ENCODE measurements at places on chromosomes 5 and 9.

- H3K4me1 ChIP-seq = 0 out of 2 replicates have a peak, but pooled peaks cover 1% of the 10 kb centered on the region
- no peak overlapping the region for H3K27ac ChIP-seq
These were observed 2.0 kb upstream of the ROR2 start for GRCh38 chr9:91951944-91952520.

DNA sequence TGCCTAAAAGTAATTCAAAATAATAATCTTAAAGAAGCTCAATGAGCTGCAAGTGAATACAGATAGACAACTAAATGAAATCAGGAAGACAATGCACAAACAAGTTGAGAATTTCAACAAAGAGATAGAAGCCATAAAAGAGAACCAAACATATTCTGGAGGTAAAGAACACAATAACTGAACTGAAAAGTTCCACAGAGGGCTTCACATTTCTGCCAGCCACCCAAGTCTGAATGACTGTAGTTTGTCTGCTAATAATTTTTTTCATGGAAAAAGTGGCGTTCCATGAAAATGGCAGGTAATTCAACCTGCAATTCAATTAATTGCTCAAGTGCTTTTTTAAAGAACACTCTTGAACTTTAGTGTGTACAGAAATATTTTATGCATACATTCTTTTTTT is 251.3 kb downstream of the KDM4C start:
- no peak overlapping the region for H3K4me3 ChIP-seq
- no peak for DNase-seq
- H3K27me3 ChIP-seq = no peaks in the 10 kb centered on the region
- no peak overlapping the region for H3K27ac ChIP-seq

GRCh38 chr5:10612251-10612650 is 48.4 kb downstream of the ANKRD33B start:
- no peaks in the 10 kb centered on the region for H3K36me3 ChIP-seq
- H3K27ac ChIP-seq = no peak overlapping the region
- no peak overlapping the region for H3K4me3 ChIP-seq
- peaks cover 8% of the 10 kb centered on the region for H3K4me1 ChIP-seq

- H3K4me3 ChIP-seq = no peak overlapping the region
- H3K27ac ChIP-seq = no peak overlapping the region
- no peaks in the 10 kb centered on the region for H3K36me3 ChIP-seq
- H3K4me1 ChIP-seq = no peaks in the 10 kb centered on the region
- H3K27me3 ChIP-seq = no peaks in the 10 kb centered on the region
- no peak for DNase-seq
These were observed 102.6 kb downstream of the TMEM232 start for GRCh38 chr5:110623874-110624273.

- H3K4me3 ChIP-seq = peak within 1 kb of the TSS; percentile 37
- DNase-seq = no peak
- 0 out of 2 replicates have a peak, but pooled peaks cover 2% of the 10 kb centered on the region for H3K4me1 ChIP-seq
- no peak within 1 kb of the TSS for H3K27ac ChIP-seq
- H3K36me3 ChIP-seq = no peaks in the 10 kb centered on the region
These were observed at the start of gene PCDHA8 for GRCh38 chr5:140840978-140841962. PCDHA8 (plus strand) TSS chr5:140841187; CDS start chr5:140841322, 135 bp downstream.

GRCh38 chr5:638501-639252 is 26.5 kb downstream of the CEP72 start:
- DNase-seq = no peak
- peaks cover 50% of the 10 kb centered on the region for H3K36me3 ChIP-seq
- H3K27ac ChIP-seq = no peak overlapping the region
- H3K4me3 ChIP-seq = no peak overlapping the region
- no peaks in the 10 kb centered on the region for H3K4me1 ChIP-seq

GRCh38 chr5:10621832-10622231 is 58.0 kb downstream of the ANKRD33B start:
- no peak overlapping the region for H3K4me3 ChIP-seq
- H3K27ac ChIP-seq = no peak overlapping the region
- H3K36me3 ChIP-seq = no peaks in the 10 kb centered on the region
- H3K4me1 ChIP-seq = 0 out of 2 replicates have a peak, but pooled peaks cover 1% of the 10 kb centered on the region
- H3K27me3 ChIP-seq = no peaks in the 10 kb centered on the region

GRCh38 chr9:14198841-14199455 is 115.0 kb downstream of the NFIB start:
- H3K27ac ChIP-seq = no peak overlapping the region
- DNase-seq = no peak
- no peaks in the 10 kb centered on the region for H3K4me1 ChIP-seq
- H3K27me3 ChIP-seq = no peaks in the 10 kb centered on the region
- H3K36me3 ChIP-seq = no peaks in the 10 kb centered on the region

DNA sequence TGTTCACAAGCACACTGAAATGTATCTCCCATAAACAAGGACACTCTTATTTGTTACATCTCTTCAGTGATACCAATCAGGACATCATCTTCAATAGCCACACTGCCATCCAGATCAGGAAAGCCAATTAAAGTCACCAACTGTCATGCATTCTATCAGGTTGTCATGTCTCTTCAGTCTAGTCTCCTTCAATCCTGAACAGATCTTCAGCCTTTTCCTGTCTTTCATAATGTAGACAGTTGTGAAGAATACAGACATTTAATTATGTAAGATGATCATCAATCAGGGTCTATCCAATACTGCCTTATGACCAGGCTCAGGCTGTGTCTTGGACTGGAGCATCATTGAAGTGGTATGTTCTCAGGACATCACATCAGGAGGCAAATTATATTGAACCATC is 419.8 kb upstream of the SMC2 start:
- H3K36me3 ChIP-seq = no peaks in the 10 kb centered on the region
- no peak overlapping the region for H3K4me3 ChIP-seq
- no peaks in the 10 kb centered on the region for H3K4me1 ChIP-seq
- H3K27me3 ChIP-seq = no peaks in the 10 kb centered on the region

DNA sequence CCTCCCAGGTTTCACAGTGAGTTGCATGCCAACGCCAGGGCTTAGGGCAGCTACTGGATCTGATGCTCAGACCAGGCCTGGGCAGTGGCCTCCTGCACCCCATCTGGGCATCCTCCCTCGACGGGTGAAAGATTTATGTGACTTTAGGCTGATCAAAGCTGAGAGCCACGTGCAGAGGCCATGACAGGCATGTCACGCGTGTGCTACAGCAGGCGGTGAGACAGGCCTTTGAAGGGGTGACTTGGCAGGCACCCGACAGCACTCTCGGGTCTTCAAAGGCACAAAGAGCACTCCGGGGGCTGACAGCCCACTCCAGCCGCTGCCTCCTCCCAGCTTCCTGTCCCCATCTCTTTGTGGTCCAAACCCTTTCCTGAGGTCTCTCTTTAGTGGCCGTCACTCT is 66.2 kb downstream of the NTNG2 start:
- H3K4me1 ChIP-seq = no peaks in the 10 kb centered on the region
- no peak overlapping the region for H3K4me3 ChIP-seq
- no peak overlapping the region for H3K27ac ChIP-seq
- no peak for DNase-seq

- no peak overlapping the region for H3K27ac ChIP-seq
- no peaks in the 10 kb centered on the region for H3K27me3 ChIP-seq
- no peak for DNase-seq
- 0 out of 2 replicates have a peak, but pooled peaks cover 1% of the 10 kb centered on the region for H3K4me1 ChIP-seq
These were observed 214.2 kb downstream of the SPATA31D1 start for GRCh38 chr9:82202808-82203207.

GRCh38 chr9:89978185-89978584 is 373.4 kb downstream of the GADD45G start:
- H3K27ac ChIP-seq = no peak overlapping the region
- H3K4me1 ChIP-seq = no peaks in the 10 kb centered on the region
- H3K27me3 ChIP-seq = no peaks in the 10 kb centered on the region

DNA sequence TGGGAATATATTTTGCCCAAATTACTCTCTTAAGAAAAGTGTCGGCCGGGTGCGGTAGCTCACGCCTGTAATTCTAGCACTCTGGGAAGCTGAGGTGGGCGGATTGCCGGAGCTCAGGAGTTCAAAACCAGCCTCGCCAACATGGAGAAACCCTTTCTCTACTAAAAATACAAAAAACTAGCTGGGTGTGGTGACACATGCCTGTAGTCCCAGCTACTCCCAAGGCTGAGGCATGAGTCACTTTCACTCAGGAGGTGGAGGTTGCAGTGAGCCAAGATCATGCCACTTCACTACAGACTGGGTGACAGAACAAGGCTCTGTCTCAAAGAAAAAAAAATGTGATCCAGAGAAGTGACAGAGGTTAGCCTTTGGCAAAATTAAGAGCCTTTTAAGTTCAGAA is 26.4 kb upstream of the TMEM171 start:
- H3K27ac ChIP-seq = no peak overlapping the region
- H3K4me1 ChIP-seq = no peaks in the 10 kb centered on the region
- H3K4me3 ChIP-seq = no peak overlapping the region

DNA sequence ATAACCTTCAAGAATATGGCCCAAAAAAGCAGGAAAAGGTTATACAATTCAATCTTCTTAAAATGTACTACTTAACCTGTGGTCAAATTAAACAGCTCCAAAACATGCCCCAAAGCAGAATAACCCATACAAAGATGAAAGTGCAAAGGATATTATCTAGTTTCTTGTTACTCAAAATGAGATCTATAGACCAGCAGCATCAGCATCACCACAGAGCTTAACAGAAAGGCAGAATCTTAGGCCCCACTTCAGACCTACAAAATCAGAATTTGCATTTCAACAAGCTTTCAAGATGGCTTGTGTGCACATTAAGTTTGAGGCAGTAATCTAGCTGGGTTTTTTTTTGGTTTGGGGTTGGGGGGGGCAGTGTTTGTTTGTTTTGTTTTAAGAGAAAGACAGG is 54.0 kb downstream of the SCAI start:
- H3K27me3 ChIP-seq = no peaks in the 10 kb centered on the region
- H3K27ac ChIP-seq = no peak overlapping the region
- no peaks in the 10 kb centered on the region for H3K36me3 ChIP-seq
- H3K4me1 ChIP-seq = no peaks in the 10 kb centered on the region
- no peak for DNase-seq
- H3K4me3 ChIP-seq = no peak overlapping the region

DNA sequence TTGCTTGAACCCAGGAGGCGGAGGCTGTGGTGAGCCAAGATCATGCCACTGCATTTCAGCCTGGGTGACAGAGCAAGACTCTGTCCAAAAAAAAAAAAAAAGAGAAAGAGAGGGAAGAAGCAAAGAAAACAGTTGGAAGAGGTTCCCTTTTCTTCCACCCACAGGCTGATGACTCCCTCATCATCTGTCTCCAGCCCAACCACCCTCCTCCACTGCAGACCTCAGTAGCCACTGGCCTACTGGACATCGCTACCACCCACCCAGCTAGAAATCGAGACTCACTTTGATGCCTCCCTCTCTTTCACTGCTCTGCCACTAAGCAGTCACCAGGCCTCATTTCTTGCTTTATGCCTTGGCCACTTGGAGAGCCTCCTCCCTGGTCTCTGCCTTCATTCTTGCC is 71.2 kb downstream of the NIPSNAP3B start:
- no peak overlapping the region for H3K27ac ChIP-seq
- no peaks in the 10 kb centered on the region for H3K27me3 ChIP-seq
- no peak for DNase-seq
- H3K36me3 ChIP-seq = no peaks in the 10 kb centered on the region
- no peak overlapping the region for H3K4me3 ChIP-seq

DNA sequence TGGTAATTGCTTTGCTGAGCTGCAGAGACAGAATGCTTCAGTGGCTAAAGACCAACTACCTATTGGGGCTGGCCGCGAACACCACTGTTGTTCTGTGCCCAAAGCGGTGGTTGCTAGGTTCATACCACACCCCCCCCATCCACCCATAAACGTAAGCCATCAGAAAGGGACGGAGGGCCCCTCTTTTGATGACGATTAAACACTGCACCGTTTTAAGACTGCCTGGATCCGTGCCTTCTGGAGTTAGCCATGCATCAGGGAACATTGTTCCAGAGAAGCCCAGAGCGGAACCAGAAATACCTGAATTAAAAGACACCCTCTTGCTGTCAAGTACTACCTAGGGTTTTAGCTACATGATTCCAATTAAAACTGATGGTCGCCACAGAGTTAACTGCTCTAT is 369.1 kb upstream of the DAP start:
- no peaks in the 10 kb centered on the region for H3K4me1 ChIP-seq
- no peaks in the 10 kb centered on the region for H3K27me3 ChIP-seq
- no peak overlapping the region for H3K4me3 ChIP-seq
- no peak for DNase-seq

DNA sequence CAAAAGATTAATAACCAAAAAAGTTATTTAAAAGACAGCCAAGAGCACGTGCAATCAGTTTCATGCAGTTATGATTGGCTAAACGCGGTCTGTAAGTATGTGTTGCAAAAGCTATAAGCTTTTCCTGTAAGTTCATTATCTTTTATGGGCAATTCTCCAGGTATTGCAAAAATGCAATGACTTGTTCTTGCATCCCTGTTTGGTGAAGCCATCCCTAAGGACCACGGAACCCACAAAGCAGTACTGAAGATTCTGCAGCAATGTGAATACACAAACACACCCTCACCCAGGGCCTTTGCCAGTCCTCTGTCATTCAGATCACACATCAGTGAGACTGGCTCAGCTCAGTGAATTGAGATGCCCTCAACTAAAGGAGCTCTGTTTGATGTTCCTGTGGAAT is 11.4 kb downstream of the GCNT4 start:
- H3K4me3 ChIP-seq = no peak overlapping the region
- no peak for DNase-seq
- H3K27ac ChIP-seq = no peak overlapping the region
- H3K36me3 ChIP-seq = peaks cover 4% of the 10 kb centered on the region
- no peaks in the 10 kb centered on the region for H3K27me3 ChIP-seq

DNA sequence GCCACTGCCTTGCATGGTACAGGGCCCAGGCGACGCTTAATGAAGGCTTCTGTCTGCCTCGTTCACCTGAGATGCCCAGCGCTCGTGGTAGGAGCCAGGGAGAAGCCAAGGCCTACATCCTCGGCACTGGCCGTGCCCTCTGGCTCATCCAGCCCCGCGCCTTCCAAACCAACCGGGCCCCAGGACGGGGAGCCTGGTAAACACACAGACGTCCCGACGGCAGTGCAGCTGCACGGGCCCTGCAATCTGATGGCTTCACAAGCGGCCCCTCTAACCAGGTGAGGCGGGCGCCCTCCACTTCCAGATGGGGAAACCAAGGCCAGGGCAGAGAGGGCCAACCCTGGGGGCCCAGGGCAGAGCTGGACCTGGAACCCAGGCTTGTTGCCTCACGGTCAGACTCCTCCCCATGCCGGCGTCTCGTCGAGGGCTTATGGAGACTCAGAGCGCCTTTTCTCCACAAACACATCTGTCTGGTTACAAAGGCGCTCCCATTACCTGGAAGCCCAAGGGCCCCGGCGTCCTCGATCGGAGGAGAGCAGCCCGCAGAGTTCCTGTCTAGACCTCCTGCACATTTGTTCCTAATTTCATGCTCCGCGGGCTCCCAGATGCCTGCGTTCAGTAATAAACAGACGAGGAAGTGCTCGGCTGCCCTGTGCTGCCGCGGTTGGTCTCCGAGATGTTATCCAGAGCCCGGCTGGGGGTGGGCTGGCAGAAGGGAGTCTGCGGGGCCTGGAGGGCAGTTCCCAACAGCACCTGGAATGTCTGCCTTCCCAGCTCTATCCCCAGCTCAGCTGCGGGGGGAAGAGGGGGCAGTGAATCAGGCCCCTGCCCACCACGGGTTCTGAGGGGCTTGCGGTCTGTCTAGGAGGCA is 23.5 kb downstream of the FAM163B start:
- H3K4me1 ChIP-seq = peaks cover 11% of the 10 kb centered on the region
- DNase-seq = no peak
- H3K4me3 ChIP-seq = no peak overlapping the region
- H3K36me3 ChIP-seq = no peaks in the 10 kb centered on the region
- no peak overlapping the region for H3K27ac ChIP-seq
- H3K27me3 ChIP-seq = no peaks in the 10 kb centered on the region

- H3K27ac ChIP-seq = no peak overlapping the region
- peaks cover 2% of the 10 kb centered on the region for H3K4me1 ChIP-seq
- H3K36me3 ChIP-seq = no peaks in the 10 kb centered on the region
- peak; percentile 33 for DNase-seq
- H3K4me3 ChIP-seq = no peak overlapping the region
- no peaks in the 10 kb centered on the region for H3K27me3 ChIP-seq
These were observed 14.7 kb downstream of the SLC45A2 start for GRCh38 chr5:33969572-33970452.

Measured in iPS DF 6.9 (cell line).